IPS DF 6.9 (cell line): ENCODE measurements at places on chromosomes 16 and 17.

DNA sequence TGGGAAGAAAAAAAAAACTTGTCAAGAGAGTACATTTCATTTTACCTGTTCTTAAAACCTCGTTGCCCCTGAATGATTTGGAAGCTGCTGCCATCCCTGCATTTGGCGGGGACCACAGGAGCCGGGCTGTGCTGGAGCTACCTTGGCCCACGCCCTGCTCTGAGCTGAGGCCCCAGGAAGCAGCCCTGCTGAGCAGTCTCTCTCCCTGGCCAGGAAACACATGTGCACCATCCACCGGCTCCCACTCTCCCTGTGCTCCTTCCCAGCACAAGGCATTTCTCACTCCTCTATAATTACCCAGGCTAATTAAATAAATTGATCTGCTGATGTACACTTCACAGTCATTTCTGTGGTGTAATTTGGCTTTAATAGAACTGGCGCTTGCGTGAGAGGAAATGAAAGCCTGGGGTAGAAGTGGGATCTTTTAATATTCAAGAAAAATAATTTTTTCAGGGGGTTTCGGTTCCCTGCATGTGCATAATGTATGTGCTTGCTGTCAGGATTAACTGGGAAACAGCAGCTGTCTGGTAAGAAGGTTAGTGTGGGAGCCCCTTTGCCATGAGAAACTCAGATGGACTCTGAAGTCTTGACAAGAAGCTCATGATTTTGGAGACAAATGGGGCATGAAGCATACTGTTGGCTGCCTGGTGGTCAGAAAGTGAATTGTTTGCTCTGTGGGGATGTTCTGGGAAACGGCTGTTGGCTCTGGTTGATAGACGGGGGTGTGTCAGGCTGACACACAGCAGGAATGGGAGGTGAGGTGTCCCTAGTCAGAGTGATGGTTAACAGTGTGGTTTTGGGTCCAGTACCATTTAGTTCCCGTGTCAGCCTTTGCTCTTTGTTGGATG lies 252.3 kb upstream of the EEF2KMT start:
- peak; percentile 27 for DNase-seq

- DNase-seq, result no peak
Measured at GRCh38 chr16:72927199-72928089, 120.5 kb downstream of the ZFHX3 start.

DNA sequence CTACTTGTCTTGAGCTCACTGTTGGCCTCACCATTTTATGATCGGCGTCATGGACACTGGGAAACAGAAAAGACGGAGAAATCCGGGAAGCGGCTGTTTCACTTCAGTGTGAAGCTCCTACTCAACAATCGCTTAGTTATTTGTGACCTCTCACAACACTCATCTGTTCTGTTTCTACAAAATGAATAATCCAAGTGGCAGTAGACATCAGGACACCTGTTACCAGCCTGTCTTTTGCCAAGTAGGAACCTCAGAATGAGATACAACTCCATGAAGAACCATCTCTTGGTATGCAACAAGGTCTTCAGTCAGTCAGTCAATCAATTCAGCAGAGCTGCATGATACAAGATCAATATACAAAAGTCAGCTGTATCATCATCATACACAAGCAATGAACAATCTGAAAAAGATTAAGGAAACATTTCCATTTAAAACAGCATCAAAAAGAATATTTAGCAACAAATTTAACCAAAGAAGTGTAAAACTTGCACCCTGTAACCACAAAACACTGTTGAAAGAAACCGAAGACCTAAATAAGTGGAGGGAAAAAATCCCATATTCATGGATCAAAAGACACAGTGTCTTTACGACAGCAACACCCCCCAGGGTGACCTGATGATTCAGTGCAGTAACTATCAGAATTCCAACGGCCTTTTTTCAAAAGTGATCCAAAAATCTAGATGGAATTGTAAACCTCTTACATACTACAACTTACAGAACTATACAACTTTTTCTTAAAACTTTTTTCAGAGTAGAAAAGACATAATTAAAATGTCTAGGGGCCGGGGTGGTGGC lies 63.4 kb downstream of the ANKRD11 start:
- DNase-seq, result no peak

DNA sequence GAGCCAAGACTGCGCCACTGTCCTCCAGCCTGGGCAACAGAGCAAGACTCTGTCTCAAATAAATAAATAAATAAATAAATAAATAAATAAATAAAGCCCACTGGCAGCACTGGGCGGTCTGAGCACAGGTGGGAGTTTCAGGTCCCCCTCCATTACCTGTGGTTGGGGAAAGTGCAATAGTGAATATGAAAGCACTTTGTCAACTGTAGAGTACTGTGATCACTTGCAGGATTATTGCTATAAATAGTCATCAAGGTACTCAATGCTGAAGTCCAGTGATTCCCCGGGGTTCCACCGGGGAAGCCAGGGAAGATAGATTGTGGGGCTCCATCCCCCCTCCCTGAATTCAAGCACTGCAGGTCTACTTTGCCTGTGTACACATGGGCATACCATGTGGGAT lies 42.7 kb upstream of the CPNE2 start:
- no peak for DNase-seq

DNA sequence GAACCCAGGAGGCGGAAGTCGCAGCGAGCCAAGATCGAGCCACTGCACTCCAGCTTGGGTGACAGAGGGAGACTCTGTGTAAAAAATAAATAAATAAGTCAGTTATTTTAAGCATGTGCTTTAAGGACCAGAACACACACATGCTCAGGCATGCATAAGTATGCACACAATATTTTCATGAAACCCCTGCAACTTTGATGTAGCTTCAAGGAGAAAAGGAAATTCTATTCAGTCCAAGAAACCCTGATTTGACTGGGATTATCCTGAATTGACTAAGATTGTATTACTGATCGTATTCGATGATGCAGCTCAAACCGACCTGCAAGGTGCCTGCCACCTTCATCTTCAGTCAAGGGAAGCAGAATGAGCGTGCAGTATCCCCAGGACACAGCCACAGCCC lies 841 bp downstream of the TEKT5 start:
- DNase-seq, result no peak

GRCh38 chr16:79768276-79768970 lies 167.9 kb upstream of the MAF start:
- DNase-seq, result no peak
